ENCODE measurements at places on chromosomes 1 and 21. TPM values are rescaled to one million over a fixed set of nuclear protein-coding genes. Genes with fewer than 3 reads are reported as not detected.
A peak's percentile ranks its signal among the peaks of the same experiment; 100 is the strongest.

DNA sequence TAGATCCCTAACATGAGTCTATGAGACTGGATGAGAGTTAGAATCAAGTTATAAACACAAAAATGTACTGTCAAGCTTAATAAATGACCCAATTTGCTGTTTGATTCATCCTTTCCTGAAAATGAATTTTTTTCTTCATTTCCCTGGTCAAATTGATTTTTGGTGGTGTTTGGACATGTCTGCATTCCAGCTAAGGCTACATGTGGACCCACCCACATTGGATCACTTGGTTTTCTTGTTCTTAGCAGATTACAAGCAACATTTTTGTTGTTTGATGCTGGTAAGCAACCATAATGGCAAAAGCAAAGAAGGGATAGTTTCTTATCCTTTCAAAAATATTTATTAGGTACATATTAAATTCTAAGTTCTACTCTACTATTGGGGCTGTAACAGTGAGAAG, 181.1 kb downstream of the NEK7 start:
- DNase-seq = no peak

DNA sequence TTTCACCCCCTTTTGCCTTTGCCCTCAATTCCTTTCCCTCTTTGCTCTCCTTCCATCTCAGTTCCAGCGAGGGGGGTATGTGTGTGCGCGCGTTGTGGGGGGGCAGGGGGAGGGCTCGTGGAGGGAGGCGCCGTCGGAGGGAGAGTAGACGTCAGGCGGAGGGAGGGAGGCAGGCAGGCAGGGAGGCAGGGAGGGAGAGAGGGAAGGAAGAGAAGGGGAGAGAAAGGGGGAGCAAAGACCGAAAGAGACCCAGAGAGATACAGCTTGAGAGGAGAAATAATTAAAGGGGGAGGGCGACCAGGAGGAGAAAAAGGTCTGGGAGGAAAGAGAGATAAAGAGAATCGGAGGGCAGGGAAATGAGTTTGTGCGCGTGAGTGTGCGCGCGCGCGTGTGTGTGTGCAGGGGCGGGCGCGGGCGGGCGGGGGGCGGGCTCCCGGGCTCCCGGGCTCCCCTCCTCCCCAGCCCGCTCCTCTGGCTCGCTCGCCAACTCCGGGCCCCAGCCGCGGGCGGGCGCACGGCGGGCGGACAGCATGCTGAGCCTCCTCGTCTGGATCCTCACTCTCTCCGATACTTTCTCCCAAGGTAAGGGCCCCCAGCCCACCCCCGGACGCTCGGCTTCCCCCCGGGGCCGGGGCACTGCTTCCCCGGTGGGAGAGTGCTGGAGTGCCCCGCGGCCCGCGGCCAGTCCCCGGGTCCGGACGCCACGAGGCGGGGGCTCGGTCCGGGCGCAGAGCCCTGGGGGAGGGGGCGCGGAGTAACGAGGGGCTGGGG, at the start of gene KIRREL1:
TSS of gene KIRREL1 (plus strand) at position 499 of the 771 bp plus-strand sequence. CDS start at position 531, 32 bp downstream.
- DNase-seq = no peak

GRCh38 chr1:58780836-58781452, 2.9 kb downstream of the JUN start:
- DNase-seq = peak; percentile 42

- no peak for DNase-seq
These were observed 101.3 kb downstream of the PLPPR4 start for GRCh38 chr1:99365545-99365944.

The TSTD1 gene
- 6.0 TPM for total RNA-seq

The ARHGEF11 gene
- total RNA-seq = 18.4 TPM

All from dermis microvascular lymphatic vessel endothelial cell (primary cell).